ENCODE measurements at places on chromosomes 2 and 18. TPM values are rescaled to one million over a fixed set of nuclear protein-coding genes. Genes with fewer than 3 reads are reported as not detected.

Gene IL36RN
- not detected for total RNA-seq

Gene CFAP221
- not detected for total RNA-seq

DNA sequence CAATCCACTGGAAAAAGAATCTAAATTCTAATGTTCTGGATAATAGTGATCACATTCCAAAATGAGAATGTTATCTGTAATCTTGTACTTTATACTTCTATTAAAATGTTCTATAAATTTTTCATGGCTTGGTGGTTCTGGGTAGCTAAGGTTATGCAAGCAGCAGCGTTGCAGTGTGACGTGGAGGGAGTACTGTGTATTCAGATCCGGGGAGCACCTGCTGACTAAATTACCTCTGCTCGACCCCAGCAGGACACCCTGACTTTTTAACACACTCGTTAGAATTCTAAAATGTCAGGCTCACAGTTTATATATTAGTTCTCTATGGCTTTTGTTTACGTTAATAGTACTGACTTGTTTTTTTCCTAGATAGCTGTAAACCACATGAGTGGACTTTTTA lies 13.0 kb downstream of the ATIC start:
- no peak for DNase-seq

DNA sequence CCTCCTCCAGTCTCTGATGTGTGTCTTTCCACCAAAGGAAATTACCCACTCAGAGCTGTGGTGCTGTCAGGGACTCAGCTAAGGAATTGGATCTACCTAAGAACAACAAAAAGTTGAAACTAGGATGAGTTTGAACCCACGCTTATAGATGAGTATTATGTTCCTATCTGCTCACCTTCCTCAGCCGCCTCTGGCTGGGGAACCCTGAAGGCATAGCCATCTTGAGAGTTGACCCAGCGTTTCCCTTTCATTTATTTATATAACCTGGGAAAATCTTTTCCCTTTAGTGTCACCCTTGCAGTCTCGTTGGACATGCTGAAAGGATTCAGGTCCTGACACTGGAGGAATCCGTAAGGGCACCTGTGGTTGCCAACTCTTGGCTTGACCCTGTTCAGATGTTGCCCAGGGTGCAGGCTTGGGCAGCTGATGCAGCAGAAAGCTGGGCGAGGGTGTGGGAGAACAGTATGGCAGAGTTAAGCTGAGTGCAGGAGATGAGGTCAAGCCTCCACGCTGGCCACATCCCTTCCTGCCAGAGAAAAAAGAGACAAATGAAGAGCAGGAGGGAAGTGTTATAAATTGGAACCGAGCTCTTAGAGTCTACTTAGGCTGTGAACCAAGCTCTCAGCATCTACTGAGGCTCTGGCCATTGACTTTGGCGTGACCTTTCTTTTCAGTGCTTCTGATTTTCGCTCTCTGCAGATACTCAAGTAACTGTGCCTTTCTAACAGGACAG lies 1.9 kb downstream of the CDH20 start:
- DNase-seq: no peak

GRCh38 chr2:152573168-152573567 lies 144.1 kb downstream of the PRPF40A start:
- DNase-seq: no peak
